Caki2 (cell line): ENCODE measurements at places on chromosomes 4 and X. TPM values are rescaled to one million over a fixed set of nuclear protein-coding genes. Genes with fewer than 3 reads are reported as not detected.

DNA sequence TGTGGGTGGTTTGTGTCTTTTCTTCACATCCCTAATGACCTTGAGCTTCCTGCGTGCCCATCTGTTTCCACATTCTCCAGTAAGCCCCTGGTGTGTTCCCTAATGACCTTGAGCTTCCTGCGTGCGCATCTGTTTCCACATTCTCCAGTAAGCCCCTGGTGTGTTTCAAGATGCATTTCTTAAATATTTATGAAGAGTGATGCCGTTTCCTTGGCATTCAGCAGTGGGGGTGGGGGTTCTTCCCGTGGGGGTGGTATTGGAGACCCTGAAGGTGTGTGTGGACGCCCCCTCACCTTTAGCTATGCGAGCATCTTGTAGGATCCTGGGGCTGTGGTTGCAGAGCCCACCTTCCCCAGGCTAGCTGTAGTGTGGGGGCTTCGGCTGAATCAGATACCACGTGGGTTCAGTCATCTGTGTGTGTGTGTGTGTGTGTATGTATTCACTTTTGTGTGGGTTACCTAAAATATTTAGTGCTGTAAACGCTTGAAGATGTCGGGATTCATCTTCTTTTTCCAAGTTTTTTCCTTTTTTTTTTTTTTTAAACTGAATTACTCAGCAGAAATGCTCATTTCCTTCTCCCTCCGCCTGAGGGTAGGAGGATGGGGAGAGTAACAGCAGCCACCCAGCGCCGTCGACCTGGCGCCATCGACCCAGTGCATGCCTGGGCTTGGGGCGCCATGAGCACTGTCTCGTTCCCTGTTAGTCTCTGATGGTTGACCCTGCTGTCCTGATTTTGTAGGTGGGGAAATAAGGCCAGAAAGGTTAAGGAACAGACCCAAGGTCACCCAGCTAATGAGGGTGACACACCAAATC lies 9.9 kb downstream of the NSG1 start:
- DNase-seq = no peak

GRCh38 chr4:22881411-22881810 lies 188.7 kb downstream of the GBA3 start:
- peak; percentile 11 for DNase-seq

GRCh38 chrX:153488231-153488914 lies 6.4 kb upstream of the BGN start:
- DNase-seq = no peak

DNA sequence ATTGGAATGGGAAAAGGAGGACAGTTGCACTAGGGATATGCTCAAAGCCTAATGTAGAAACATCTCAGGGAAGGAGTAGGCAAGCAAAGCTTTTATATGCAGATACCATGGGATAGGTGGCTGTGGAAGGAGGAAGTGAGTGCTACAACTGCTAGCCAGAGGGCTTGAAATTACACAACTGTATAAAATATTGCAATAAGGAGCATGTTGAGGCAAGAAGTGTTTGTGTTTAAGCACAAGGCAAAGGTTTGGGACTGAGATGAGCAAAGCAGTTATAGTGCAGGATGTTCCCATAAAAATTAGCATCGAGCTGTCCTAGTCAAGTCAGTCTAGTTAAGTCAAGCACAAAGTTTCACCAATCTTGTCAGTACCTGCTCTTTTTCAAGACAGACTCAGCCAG lies 35.6 kb upstream of the DCAF8L1 start:
- no peak for DNase-seq

- DNase-seq = no peak
These were observed 233.3 kb downstream of the USP46 start for GRCh38 chr4:52425751-52426326.

DNA sequence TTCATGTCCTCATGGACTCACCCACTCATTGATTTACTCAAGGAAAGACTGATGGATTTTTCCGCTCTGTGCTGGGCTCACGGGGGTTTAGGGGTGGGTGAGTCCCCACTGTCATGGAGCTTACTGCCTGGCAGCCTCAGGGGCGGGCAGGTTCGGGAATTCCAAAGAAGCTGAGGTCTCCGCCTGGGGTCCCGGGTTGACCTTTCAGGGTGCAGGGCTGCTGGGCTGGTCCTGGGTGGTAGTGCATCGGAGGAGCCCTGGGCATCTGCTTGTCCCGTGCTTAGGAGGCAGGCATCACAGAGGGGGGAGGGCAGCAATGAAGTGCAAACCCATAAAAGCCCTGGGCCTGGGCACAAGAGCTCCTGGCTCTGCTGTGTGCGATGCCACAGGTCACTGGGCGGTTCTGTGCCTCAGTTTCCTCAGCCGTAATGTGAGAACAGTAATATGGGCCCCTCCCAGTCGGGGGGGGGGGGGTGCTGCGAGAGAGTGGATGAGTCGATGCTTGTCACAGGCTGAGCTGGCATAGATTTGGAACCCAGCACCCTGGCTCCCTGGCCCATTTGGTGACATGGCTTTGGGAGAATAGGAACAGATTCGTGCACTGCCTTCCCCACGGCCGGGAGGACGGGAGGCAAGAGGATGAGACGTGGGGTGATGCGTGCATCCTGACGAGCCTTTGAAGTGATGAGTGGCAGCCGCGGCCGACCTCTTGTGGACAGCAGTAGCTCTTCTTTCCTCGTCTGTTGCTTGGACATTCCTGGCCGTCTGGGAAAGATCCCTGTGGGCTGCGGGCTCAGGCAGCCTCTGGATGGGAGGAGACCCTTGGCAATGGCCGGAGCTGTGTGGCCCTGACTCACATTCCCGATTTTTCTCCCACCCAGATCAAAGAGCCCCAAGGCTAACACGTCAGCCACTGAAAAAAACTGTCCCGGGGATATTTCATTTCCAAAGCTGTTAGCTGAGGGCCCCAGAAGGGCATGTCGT lies 42.0 kb downstream of the PSAPL1 start:
- DNase-seq = no peak

Gene SPRY1
- 0.98 and 2.6 TPM in 2 replicates for total RNA-seq
